Mucosa of descending colon (tissue), 3 donors: ENCODE measurements at places on chromosomes 5 and 9. TPM values are rescaled to one million over a fixed set of nuclear protein-coding genes. Genes with fewer than 3 reads are reported as not detected.
A peak's percentile ranks its signal among the peaks of the same experiment; 100 is the strongest.

GRCh38 chr5:15995341-15996052, 184.1 kb downstream of the MARCHF11 start:
- DNase-seq: no peak

GRCh38 chr5:136062366-136063274, 33.8 kb downstream of the TGFBI start:
- DNase-seq: peak; percentile 48

GRCh38 chr5:151895660-151896030, 29.0 kb downstream of the GLRA1 start:
- no peak for DNase-seq

- no peak for DNase-seq
Observed at GRCh38 chr5:145579301-145579700, 255.8 kb downstream of the PRELID2 start.

DNA sequence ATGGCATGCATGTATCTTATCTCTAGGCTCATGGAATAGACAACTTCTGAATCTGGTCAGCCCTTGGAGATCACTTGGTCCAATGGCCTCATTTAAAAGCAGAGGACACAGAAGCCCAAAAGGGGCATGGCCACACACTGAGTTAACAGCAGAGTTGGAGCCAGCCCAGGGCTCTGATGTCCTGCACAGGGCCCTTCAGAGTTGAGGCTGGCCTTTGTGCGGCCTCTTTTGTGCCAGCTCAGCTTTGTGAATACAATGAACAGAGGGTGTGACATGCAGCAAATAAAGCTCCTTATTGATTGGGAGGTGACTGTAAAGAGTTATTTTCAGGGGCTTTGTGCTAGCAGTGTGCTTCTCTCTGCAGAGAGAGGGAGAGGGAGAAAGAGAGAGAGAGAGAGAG, 150.1 kb upstream of the STK32A start:
- DNase-seq: no peak

- no peak for DNase-seq
Observed at GRCh38 chr9:31623511-31623910, 760.9 kb upstream of the ACO1 start.

GRCh38 chr5:9833871-9834270, 203.7 kb upstream of the TAS2R1 start:
- no peak for DNase-seq

GRCh38 chr9:98929071-98929470, 14.6 kb upstream of the COL15A1 start:
- DNase-seq: no peak

- DNase-seq: no peak
Observed at GRCh38 chr5:78287833-78288232, 6.7 kb downstream of the AP3B1 start.

- DNase-seq: no peak
Observed at GRCh38 chr9:21324047-21324446, 11.2 kb downstream of the KLHL9 start.

DNA sequence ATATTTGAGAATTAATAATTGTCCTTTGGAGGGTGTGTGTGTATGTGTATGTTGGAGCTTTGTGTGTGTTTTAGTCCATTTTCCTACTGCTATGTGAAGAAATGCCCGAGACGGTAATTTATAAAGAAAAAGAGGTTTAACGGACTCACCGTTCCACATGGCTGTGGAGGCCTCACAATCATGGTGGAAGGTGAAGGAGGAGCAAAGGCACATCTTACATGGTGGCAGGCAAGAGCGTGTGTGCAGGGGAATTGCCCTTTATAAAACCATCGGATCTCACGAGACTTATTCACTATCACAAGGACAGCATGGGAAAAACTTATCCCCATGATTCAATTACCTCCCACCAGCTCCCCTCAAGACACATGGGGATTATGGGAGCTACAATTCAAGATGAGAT, 44.1 kb downstream of the TMC1 start:
- no peak for DNase-seq

DNA sequence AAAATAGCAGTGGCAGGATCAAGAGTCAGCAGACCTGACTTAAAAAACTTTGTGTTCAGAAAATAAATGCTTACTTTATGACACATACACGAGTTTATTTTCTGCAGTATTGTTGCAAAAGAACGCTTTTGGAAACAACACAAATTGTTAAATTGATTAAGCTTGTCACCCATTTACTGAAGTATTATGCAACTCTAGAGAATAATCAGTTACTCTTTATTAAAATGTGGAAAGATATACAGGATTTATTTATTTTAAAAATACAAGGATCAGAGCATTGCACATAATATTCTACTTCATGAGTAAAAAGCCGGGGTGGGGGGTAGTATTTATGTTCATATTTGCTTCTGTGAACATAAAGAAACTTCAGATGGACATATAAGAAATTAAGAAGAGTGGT, 20.0 kb downstream of the FYB1 start:
- DNase-seq: no peak

DNA sequence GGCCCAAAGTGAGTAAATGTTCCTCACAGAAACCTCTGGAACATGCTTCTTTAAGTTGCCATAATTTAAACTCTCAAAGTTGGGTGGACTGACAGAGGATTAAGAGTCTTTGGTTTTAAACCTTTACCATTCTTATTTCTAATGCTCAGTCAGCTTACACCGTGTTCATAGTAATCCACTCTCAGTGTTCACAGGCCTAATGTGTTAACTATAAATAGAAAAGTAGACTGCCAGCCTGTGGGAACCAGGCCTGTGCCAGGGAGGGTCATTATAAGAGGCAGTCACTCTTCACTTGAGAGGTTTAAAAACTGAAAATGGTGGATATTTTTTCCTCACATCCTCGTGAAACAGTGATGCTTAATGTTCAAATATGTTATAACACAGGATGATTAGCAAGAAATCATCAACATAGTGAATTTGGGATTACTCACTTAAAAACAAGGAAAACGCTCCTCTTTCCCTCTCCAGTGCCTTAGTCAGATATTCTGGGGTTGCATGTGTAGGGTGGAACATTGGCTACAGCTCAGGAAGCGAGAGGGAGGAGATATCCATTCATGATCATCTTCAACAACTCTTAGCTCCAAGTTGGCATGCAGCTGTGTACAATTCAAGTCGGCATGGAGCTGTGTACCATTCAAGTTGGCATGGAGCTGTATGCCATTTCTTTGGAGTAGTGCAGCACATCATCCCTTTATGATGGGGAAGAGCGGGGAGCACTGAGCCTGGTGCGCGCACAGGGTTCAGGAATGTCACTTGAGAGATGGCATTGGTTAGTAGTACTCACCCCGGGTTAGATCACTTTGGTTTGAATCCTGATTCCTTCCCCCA, 65.8 kb downstream of the KIAA1958 start:
- DNase-seq: no peak

DNA sequence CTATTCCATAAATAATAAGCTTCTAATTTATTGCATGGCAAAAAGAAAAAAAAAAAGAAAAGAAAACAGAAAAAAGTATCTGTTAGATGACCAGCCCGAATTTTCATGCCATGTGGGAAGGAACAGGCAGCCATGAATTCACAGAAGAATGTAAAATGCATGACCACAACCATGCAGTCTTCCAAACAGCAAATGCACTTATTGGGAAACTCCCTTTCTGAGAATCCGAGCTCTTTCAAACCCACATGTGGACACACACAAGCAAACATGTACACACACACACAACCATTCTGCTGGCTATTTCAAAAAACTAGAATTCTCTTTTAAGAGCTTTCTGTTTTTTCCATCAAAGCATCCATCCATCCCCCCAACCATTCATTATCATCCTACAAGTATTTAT, 236.1 kb downstream of the DNAH5 start:
- DNase-seq: no peak

- no peak for DNase-seq
Observed at GRCh38 chr5:169174923-169175322, 126.0 kb downstream of the SLIT3 start.

GRCh38 chr9:124828489-124829333, 24.5 kb upstream of the WDR38 start:
- DNase-seq: no peak

DNA sequence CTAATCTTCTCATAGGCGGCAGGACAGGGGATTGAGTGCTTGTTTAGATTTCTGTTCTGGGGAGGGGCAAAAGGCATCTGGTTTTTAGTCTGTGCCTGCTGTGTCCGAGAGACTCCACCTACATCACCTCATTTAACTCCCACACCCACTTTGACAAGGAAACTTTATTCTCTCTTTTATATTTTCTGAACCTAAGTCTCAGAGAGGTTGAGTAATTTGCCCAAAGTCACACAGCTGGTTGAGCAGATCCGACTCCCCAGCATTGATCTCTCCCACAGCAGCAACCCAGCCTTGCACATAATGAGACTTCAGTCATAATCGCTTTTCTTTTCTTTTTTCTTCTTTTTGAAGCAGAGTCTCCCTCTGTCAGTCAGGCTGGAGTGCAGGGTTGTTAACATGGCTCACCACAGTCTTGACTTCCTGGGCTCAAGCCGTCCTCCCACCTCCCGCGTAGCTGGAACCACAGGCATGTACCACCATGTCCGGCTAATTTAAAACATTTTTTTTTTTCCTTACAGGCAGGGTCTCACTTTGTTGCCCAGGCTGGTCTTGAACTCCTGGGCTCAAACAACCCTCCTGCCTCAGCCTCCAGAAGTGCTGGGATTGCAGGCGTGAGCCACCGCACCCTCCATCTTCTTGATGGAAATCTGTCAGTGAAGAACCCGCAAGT, 36.5 kb upstream of the ANKRD33B start:
- DNase-seq: no peak

DNA sequence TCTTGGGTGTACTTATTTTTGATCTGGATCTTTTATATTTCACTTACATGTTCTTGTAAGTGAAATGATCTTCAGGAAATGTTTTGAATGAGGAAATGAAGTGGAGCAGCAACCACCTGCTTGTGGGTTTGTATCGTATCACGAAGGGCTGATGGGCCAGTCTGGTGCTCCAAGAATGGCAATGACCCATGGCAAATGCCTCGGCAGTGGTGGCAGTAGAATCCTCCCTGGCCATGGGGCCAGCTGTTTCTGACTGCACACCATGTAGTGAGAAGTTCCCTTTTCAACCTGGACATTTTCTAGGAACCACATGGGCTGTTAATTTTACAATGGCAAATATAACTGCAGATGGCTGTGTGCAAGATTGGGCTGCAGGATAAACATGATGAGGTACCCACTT, 29.9 kb downstream of the MAT2B start:
- DNase-seq: no peak

DNA sequence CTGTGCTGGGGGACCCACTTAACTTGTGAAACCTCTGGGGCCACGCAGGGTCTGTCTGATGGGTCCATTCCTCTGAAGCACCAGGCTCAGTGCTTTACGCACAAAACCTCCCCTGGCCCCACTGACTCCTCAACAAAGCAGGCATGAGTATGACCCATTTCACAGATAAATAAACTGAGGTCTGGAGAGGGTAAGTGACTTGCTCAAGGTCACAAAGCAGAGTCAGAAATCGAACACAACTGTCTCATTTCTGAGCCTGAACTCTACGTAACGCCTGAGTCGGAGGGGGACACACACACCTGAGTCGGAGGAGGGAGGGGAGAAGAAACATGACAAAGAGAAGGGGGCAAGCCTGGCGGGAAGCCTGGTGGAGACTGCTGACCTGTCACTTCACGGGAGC, 48.0 kb upstream of the RAPGEF1 start:
- no peak for DNase-seq

GRCh38 chr5:2732850-2733249, 18.6 kb downstream of the IRX2 start:
- no peak for DNase-seq

DNA sequence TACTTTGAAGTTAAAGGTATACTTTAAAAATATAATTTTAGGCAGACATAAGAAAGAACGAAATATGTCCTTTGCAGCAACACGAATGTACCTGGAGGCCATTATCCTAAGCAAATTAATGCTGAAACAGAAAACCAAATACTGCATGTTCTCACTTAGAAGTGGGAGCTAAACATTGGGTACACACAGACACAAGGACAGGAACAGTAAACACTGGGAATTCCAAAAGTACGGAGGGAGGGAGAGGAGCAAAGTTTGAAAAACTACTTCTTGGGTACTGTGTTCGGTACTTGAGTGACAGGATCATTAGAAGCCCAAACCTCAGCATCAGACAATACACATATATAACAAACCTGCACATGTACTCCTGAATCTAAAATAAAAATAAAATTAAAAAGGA, 40.9 kb downstream of the TJP2 start:
- no peak for DNase-seq

GRCh38 chr9:104780796-104781395, 17.0 kb downstream of the NIPSNAP3B start:
- DNase-seq: no peak

GRCh38 chr5:108681079-108681921, 66.4 kb upstream of the FER start:
- DNase-seq: no peak

DNA sequence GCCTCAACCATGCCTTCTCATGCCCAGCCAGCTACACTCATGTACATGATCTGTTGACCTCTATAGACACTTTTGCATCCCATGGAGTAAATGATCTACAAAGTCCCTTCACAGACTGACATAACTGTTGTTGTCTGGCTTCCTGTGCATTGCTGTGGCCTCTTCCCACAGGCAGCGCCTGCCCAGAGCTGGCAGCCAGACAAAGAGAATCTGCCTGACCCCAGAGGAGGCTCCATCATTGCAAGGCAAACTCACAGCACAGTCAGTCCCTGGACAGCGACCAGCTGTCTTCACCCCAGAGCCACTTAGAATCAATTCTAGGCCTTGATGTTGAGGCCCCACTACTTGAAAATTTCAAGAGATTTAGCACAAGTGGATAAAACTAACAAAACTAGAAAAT, 65.5 kb downstream of the INSYN2B start:
- peak; percentile 7 for DNase-seq

DNA sequence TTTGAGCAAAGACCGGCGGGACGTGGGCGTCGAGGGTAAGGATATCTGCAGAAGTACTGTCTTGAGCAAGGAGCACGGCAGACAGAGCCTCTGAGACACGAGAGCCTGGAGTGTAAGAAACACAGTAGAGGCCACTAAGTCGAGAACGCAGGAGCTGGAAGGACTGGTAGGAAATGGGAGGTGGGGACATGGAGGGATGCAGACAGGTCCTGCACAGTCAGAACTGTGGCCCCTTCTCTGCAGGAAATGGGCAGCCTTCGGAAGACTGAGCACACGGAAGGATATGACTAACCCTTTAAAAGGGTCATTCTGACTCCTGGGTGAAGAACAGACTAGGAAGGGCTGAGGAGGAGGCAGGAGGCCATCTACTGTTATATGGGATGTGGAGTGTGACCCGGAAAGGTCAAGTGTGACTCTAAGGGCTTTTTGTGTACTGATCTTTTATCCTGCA, 1.4 kb upstream of the CAMSAP1 start:
- no peak for DNase-seq

The PCDHB5 gene
- total RNA-seq: 0.60 TPM

The NR4A3 gene
- total RNA-seq: 0.51 TPM

The POLR3G gene
- 0.64 TPM for total RNA-seq

The FOXD4 gene
- total RNA-seq: 0.20 TPM

The LRRC70 gene
- total RNA-seq: 0.75 TPM

The SLC6A7 gene
- 18.9 TPM for total RNA-seq

The HAVCR2 gene
- 5.1 TPM for total RNA-seq

The MRPL22 gene
- 50.9 TPM for total RNA-seq

The SOWAHA gene
- total RNA-seq: 11.6 TPM

The CHSY3 gene
- total RNA-seq: 0.96 TPM

The SPATA31E1 gene
- not detected for total RNA-seq

The CDC14B gene
- 21.2 TPM for total RNA-seq
